ENCODE measurements at places on chromosomes 13 and 19. TPM values are rescaled to one million over a fixed set of nuclear protein-coding genes. Genes with fewer than 3 reads are reported as not detected.

Gene ATP4A
- total RNA-seq, result not detected

Gene GJB6
- total RNA-seq, result 2.3 TPM

Gene KLK8
- total RNA-seq, result not detected

Gene HIF3A
- not detected for total RNA-seq

Gene ZNF583
- total RNA-seq, result 1.6 TPM

Gene ASPDH
- total RNA-seq, result not detected

Gene TEAD2
- total RNA-seq, result not detected

Gene PTH2
- not detected for total RNA-seq

Gene MEIS3
- not detected for total RNA-seq

Gene SMAD9
- total RNA-seq, result 0.11 TPM

Gene CLEC17A
- 0.83 TPM for total RNA-seq

Measured in activated CD8-positive, alpha-beta T cell treated with anti-CD3 and anti-CD28 coated beads for 36 hours (primary cell).